Sciatic nerve (tissue), 2 donors: ENCODE measurements at places on chromosomes 1 and 21.
A peak's percentile ranks its signal among the peaks of the same experiment; 100 is the strongest.

- DNase-seq: no peak
Measured at GRCh38 chr1:116321766-116322175, 51.3 kb upstream of the ATP1A1 start.

DNA sequence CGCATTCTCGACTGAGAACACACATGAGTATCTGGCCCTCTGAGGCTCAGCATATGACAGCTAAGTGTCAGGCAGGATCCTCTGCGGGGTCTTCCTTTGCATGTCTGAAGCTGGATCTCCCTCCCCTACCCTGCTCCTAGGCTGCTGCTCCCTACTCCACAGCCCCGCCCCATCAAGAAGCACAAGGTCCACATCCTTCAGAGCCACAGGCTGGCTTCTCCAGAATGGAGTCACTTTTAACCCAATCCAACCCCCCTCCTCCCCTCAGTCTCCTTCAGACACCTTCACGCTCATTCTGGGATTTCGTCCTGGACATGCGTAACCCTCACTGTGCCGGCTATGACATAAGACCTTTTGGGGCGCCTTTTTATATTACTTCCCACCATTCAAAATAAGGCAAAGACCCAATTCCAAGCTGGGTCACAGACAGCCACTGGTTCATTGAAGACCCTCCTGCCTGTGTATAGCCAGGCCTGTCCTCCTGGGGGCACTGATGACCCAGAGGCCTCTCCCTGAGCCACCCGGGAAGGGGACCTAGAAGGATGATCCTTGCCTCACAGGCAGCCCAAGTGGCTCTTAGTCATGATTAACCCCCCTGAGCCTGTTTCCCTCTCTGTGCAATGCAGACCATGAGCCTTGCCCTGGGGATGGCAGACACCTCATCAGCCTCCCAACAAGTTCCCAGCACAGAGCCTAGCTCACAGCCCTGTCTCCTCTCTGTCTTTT, 4.7 kb downstream of the ADGRB2 start:
- DNase-seq: no peak

GRCh38 chr1:172185211-172185610, 235.3 kb upstream of the C1orf105 start:
- DNase-seq: no peak

DNA sequence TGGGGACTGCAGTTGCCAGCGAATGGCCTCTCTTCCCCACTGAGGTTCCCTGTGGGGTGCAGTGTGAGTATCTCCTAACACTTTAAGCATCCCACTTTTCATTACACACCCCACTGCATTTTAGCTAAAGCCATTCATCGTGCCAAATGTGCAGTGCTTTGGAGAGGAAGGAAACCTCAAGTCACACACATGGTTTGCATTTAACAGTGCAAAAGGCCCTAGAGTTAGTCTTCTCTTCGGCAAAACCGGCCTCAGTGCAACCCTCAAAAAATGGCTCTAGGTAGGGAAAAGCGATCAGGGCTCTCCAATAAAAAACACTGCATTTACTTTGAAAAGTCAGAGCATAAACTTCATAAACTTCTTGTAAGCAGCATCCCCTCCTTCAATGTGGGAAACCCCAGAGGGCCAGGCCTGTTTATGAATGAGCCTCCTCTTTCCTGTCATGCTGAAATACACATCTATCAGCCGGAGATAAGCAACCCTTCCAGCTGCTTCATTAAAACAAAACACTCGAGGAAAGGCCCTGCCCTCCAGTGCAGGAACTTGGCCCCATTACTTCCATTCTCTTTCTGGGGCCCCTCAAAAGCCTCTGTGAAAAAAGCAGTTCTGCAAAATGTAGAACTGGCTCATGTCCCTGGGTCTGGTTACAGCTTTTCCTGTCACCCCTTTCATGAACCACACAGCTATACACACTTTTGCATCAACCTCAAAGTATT, 184.0 kb downstream of the CDC7 start:
- no peak for DNase-seq

- no peak for DNase-seq
Measured at GRCh38 chr1:22824466-22824865, 113.8 kb downstream of the EPHB2 start.

DNA sequence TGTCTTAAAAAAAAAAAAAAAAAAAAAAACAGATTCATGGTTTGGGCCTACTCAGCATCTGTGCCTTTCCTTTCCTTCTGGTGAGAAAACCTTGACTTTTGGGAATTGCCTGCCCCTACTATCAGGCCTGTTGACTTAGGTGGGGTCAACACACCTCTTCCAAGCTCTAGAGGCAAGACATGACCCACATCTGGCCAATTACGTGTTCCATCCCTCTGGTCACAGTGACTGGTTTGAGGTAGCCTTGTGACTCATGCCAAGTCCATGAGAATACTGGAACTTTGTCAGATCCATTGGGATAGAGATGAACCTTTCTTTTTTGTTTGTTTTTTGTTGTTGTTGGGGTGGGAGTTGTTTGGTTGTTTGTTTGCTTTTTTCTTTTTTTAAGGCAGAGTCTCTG, 37.3 kb upstream of the KHDRBS1 start:
- no peak for DNase-seq

- no peak for DNase-seq
Measured at GRCh38 chr1:39981945-39982344, 27.0 kb downstream of the MFSD2A start.

GRCh38 chr1:183872403-183872802, 67.5 kb downstream of the RGL1 start:
- DNase-seq: no peak

- DNase-seq: no peak
Measured at GRCh38 chr1:236673289-236673919, 12.9 kb upstream of the ACTN2 start.

DNA sequence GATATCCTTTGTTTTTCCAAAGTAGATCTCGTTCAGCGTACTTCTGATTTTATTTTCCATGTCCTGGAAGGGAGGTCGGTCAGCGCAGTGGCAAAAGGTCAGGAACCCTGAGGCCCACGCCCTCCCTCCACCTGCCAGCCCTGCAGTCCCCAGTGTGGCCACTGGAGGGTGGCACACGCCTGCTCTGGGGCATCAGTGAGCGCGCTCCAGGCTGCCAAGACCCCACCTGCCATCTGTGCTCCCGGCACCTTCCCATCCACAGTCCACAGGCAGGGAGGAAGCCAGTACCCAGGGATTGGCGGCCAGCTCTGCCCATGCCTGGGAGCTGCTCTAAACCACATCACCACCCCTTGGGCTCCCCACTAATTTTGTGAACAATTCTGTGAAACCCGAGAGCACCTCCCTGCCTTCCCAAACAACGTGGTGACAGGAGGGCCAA, 32.3 kb downstream of the SLC66A1 start:
- peak; percentile 80 for DNase-seq

GRCh38 chr1:89394851-89395250, 31.0 kb downstream of the GBP6 start:
- DNase-seq: no peak

DNA sequence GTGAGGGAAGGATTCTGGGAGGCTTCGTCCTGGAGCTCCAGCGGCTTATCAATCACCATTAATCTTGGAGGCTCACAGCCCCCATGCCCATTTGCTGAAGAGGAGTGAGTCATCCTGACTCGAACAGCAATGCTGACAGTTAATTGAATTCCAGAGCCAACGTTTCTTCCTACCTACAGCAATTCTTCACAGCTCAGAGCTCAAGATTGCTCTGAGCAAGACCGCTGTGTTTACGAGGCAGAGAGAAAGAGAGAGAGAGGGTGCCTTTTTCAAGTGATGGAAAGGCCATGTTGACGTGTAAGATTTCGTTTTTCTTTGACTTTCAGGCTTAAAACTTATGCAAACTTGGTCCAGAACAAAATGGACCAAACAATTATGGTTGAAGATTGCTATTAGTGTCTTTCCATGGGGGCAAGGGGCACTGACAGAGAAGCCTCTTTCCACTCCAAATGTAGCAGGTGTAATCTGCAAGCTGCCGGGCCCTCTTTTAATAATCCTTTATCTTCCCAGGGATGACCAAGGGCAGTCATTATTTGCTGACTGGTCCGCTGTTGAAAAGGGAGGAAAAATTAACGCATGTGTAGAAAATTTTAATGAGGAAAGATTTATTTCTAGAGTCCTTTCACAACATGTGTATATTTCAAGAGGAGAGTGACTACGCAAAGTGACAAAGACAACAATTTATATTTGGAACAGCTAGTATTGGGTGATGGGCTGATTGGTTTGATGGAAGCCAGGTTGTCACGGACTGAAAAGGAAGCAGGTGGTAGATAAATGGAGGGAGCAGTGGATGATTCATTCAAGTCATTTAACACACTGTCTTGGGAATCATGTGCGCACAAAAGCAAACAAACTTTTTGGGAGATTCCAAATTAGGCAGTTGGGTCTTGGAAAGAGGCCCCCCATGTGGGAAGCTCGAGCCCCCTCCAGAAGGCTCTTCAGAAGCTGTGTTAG, 136.1 kb upstream of the IRF2BP2 start:
- DNase-seq: no peak

DNA sequence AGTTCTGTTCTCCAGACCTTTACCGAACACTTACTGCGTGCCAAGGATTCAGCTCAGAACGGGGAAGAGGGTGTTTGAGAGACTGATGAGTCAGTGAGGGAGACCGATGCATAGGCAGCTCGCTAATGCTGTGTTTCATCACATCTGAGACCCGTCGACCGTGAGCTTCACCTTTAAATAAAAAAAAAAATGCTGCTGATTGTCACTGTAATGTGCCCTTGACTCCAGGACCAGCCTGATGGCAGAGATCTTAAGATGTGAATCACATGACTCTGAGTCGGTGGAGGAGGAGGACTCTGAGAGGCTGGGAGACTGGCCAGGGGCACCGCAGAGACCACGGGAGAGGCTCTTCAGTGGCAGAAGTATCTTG, 28.8 kb downstream of the SPSB1 start:
- no peak for DNase-seq

- no peak for DNase-seq
Measured at GRCh38 chr1:26404641-26405040, 6.0 kb upstream of the LIN28A start.

DNA sequence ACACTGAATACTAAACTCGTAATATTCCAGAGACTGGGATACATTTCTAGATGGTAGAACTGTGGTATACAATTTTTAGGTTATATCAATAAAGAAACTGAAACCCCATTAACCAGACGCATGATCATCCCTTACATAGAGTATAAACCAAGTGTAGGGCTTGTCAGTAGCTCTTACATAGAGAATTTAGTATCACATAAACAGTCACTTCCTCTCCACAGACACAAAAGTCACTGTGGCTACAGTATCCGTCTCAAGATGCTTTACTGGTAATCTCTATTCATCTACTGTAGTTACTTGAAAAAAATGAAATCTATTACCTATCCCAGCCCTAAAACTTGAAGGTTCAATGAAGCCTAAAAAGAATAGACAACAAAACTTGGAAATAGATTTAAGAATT, 252.3 kb upstream of the TMPRSS15 start:
- DNase-seq: no peak

- no peak for DNase-seq
Measured at GRCh38 chr1:207058252-207058651, 5.2 kb downstream of the PFKFB2 start.

- DNase-seq: no peak
Measured at GRCh38 chr1:11788549-11789053, 17.2 kb downstream of the MTHFR start.

DNA sequence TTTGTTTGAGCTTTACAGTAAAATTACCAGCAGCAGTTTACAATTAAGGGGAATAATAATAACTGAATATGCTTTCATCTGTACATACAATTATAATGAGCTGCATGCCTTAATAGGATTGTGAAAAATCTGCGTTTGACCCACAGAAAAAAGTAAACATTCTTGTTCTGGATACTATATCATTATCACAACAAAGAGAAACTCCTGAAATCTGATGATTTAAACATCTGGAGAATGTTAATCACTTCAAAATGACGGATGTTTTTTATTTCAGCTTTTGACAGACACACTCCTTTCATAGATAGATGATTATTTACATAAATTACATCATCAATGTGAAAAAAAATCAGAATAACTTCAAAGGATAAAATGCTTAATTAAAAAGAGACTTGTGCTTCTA, 58.5 kb downstream of the TYW3 start:
- no peak for DNase-seq
